ENCODE measurements at places on chromosomes 2 and 18.
A peak's percentile ranks its signal among the peaks of the same experiment; 100 is the strongest.

- ATAC-seq = peak; percentile 96
These were observed 27.0 kb upstream of the MGAT4A start for GRCh38 chr2:98757904-98758421.

- no peak for ATAC-seq
These were observed 37.5 kb downstream of the ARHGAP25 start for GRCh38 chr2:68772109-68772508.

- no peak for ATAC-seq
These were observed 194.8 kb downstream of the TPGS2 start for GRCh38 chr18:36633961-36634412.

- no peak for ATAC-seq
These were observed 437.2 kb upstream of the TNP1 start for GRCh38 chr2:217297096-217297495.

GRCh38 chr2:237660381-237660900, 33.1 kb downstream of the LRRFIP1 start:
- ATAC-seq = no peak

DNA sequence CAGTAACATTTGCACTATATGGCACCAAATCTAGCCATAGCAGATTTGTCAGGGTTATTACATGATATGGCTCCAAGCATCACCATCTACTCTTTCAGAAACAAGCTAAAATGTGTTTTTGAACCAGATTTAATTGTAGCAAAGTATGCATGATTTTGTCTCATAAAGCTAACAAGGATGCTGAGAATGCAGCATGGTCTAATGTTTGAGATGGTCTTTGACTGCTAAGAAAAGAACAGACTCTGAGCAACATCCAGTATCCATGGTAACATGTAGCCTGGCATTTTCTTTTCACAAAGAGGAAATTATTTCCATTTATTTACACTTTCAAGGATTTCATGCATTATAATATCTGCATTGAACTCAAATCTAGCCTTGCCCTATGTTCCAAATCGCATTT, 206.5 kb downstream of the PDE1A start:
- ATAC-seq = no peak

DNA sequence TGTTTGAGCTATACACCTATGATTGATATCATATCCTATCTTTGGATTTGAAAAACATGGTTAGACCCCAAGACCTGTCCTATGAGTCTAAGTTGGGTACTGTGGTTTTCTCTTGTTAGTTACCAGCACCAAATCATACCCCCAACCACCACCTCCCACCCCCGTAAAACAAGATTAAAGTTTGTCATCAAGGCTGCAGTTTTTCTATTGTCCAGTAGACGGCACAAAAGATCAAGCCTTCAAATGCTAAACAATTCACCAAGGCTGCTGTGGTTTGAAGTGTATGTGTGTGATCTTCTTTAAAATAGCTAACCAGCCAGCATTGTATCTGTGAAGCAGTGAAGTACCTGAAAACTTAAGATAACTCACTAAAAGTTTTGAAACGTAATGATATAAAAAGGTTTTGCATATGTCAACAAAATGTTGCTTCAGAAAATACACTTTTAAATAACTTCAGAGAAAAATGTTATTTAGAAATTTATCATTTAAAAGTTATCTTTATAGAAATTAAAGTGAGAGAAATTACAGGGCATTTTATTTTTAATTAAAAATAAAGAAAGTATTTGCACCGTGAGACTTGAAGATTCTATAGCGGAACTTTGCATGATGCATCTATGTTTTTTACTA, 5.8 kb upstream of the MEIS1 start:
- ATAC-seq = no peak

- ATAC-seq = no peak
These were observed 205.2 kb downstream of the PRKCE start for GRCh38 chr2:45856391-45857274.

DNA sequence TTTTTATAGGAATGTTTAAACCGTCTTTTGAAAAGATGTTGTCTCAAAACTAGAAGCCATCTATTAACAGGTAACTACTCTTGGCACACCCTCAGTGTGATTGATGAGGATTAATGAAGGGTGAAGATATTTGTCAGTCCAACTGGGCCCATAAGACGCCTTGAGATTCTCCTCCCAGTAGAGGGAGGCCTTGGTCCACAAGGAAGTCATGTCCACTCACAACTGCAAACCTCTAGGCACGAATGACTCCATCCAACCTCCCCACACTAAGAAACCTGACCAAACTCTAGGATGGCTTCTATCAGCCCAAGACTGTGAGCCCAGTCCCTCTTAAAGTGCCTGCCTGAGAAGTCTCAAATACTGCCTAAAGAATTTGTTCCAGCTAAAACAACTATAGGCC, 19.2 kb upstream of the GRP start:
- ATAC-seq = no peak

DNA sequence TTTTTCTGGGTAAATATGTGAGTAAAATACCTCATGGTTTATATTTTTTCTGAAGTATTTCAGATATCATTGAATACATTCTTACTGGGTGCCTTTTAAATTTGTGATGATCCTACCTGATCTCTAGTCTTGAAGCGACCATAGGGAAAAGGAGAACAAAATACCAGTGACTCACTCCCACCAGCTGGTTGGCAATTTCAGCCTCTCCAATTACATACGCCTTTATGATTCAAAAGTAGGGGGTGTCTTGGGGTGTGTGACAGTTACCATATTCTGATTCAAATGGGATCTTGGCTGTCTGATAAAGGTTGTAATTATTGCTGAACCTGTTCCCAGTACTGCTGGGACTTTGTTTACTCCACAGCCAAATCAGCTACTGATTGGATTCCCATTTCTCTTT, 175.9 kb upstream of the NXPH2 start:
- ATAC-seq = no peak

GRCh38 chr2:239639421-239640185, 238.8 kb upstream of the HDAC4 start:
- ATAC-seq = no peak

DNA sequence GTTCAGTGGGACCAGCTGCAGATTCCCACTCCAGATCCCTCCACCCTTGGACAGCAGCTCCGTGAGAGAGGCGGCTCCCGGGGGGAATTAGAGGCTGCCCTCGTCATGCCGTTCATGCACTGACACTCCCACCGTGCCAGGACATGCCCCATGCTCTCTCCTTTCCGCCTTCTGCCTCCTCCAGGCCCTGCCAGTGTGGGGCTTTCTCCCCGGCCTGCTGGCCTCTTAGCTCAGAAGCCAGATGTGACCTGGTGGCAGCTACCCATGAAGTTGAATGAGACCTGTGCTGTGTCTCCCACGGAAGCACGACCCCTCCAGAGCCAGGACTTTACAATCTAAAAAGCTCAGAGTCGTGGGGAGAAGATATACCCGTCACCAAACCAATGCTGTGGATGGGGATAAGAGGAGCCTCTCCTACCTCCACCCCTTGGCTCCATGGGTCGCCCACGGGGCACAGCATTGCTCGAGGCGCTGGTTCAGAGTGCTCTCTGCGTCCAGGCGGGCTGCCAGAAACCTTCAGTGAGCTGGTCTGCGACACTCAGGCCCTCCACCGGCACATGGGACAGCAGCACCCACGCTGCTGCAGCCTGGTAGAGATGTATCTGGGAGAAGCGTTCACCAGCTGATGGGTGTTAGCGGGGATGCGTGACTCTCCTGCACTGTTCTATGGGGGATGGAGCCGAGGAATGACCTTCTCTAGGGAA, 111.0 kb upstream of the GPC1 start:
- peak; percentile 63 for ATAC-seq

GRCh38 chr2:101486258-101486701, 11.4 kb upstream of the RFX8 start:
- ATAC-seq = no peak

- ATAC-seq = no peak
These were observed 2.4 kb downstream of the CASP8 start for GRCh38 chr2:201262718-201263117.

DNA sequence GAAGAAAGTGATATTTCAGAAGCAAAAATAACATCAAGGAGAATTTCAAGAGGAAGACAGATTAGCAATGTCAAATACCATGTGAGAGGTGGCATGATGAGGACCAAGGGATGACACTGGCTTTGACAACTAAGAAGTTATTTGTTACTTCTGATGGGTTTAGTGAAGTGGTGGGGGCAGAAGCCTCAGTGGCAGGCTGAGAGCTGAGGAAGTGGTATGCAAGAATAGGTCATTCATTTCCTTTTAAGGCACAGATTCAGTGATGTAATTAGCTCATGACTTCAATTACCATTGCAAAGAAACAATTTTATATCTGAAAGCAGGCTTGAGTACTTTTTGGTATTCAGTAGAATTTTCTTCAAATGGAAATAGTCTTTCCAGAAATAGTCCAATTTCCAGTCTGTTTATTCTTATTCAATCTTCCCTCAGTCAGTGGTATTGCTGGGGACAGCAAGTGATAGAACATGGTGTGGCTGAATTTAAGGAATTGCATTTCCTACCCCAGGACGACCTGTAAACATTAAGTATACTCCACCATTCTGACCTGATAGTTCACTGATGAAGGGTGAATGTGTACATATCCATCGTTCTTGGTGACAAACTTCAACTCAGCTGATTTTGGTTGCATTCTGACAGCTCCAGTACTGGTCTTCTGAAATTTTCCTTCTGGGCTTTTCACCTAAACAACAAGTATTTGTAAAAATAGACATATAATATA, 28.2 kb downstream of the GEMIN6 start:
- ATAC-seq = no peak

GRCh38 chr2:96074156-96074555, 39.4 kb upstream of the GPAT2 start:
- no peak for ATAC-seq

DNA sequence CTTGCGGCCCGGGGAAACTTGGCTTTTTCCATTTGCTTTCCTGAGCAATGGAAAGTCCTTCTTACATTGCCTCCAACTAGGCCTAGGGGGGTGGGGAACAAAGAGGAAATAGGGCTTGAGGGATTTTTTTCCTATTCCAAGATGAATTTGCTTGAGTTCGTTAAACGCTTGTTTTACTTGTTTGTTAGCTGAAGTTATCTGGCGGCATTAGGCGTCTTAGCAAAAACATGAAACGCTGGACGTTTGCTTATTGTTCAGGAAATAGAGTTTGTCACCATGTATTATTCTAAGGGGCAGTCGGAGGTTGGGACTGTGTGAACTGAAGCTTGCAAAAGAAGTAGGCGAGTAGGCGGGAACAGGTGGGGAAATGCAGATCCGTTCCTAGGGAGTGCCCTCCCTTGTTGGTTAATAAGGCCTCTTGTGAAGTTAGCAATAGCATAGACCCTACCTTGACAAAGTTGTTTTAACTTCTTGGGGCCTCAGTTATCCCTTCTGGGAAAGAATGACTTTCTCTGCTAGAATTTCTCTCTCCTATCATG, 1.9 kb downstream of the CABLES1 start:
- peak; percentile 12 for ATAC-seq

DNA sequence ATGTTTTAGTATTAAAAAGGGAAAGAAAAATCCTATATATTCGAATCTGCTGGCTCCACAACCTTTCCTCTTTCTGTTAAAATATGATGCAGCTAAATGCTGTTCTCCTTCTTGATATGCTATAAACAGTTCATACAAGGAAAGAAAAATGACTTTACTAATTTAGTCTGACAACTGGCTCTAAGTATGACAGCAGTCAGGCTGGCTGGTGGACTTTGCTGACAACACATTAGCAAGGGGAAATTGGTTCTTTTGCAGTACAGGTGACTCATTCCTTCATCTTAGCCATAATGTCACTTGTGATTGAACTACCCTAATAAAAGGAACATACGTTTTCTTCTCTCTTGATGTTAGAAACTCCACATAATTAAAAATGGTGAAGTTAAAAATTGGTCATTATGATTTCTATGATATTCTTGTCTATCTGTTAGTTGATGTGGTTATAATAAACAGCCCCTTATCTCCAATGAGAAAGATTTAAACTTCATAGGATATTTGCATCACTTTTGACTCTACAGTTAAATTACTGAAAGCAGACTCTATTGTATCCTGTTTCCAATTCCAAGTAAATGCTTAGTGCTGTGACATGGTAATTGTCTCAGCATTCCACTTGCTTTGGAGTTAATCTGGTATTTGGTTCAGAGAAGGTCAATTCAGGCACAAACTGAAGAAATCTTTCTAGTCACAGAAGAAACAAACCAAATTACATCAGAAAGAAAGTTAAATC, 315.3 kb upstream of the GULP1 start:
- peak; percentile 52 for ATAC-seq

DNA sequence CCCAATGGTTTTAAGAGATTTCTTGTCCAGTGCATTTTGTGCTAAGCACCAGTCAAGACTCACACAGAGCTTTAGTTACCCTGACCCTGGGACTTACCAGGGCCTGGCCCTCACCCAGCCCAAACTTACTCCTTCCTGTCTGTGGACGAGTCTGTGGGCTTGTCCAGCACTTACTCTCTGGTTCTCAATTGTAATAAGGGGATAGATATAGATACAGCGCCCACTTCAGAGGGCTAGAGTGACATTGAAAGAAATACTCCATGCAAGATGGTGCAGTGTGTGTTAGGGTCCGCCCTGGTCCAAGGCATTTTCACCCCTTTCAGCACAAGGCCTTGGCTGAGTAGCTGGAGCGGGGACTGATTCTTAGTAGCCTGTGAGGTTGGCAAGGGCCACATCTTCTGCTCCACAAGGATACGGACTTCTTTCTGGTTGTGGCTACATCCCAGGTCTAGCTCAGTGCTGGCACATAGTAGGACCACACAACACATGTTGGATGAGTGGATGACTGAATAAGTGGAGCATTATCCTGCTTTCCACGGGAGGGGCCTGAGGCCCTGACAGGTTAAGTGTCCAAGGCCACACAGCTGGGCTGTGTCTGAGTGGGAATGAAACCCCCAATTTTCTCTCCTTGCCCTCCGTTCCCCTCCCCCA, 3.8 kb upstream of the ARID5A start:
- ATAC-seq = no peak

DNA sequence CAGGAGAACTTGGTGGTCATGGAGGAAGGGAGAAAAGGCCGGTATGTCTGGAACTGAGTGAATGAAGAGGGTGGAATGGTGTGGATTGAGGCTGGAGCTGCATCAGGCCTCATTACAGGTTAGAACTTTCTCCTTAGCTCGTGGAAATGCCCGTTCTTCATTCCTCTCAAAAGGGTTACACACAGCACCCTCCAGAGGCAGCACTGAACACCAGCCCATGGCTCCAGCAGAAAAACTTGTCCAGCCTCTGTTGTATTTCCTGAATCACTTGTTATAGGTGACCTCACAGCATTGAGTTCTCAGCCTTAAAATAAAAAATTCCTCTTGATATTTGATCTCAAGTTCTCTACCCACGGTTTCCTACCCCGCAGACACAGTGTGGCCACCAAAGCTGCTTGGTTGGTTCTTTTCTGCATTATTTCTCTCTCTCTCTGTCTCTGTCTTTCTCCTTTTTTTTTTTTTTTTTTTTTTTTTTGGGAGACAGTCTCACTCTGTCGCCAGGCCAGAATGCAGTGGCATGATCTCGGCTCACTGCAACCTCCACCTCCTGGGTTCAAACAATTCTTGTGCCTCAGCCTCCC, 89.6 kb downstream of the ITGB1BP1 start:
- peak; percentile 94 for ATAC-seq

DNA sequence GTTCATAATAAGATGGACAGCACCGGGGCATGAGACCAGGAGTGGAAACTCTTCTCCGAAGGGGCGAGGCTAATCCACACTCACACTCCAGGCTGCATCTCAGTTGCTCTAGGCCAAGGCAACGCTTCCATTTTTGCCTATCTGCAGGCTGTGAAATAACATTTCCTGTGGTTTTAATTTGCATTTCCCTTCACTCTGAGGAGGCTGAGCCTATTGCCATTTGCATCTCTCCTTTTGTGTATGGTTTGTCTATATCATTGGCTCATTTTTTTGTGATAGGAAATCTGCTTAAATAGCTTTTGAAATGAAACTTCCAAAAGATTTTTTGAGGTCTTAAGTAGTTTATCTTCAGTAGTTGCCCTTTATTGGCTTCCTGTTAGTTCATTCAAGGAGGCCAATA, 57.6 kb downstream of the TPGS2 start:
- no peak for ATAC-seq

Data from esophagus mucosa (tissue), 1 donor.